Activated naive CD8-positive, alpha-beta T cell treated with anti-CD3 and anti-CD28 coated beads, Interleukin-2, amount 50 U/mL, for 16 hours (primary cell): ENCODE measurements at places on chromosomes 16 and 17.

- DNase-seq: no peak
Observed at GRCh38 chr17:19322861-19323260, 39.7 kb downstream of the B9D1 start.

DNA sequence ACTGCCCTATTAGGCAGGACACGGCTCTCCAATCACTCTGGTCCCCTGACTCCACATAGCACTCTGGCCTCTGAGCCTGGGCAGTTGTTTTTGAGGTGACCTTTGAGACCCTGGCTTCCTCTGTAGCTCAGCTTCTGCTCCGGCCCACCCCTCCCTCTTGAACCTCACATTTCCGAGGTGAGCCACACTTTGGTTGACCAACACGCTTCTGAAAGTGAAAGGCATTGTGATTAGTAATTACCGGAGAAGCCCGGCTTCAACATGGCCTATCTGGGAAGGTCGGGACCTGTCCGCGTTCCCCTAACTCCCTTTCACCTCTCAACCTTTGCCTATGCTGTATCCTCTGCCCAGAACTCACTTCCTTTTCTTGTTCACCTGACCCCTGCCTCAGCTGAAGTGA, 10.3 kb upstream of the ITGAX start:
- no peak for DNase-seq

DNA sequence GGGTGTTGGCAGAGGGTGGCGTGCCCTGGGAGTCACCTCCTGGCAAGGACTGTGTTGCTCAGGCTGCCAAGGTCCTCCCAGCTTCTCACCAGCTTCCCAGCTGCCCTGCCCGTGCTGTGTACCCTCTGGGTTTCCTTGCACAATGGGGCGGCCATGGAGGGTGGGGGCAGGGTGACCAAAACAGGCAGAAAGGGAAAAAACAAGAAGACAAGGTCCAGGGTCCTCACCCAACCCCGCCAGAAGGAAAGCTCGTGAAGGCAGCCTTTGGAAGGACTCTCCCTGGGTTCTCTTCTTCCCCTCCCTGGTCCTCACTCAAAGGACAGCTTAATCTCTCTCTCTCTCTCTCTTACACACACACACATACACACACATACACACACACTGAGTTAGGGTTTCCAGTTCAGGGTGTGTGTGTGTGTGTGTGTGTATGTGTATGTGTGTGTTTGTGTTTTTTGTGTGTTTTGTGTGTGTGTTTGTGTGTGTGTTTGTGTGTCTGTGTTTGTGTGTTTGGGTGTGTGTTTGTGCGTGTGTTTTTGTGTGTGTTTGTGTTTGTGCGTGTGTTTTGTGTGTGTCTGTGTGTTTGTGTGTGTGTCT, 2.0 kb downstream of the SLC13A5 start:
- DNase-seq: no peak

GRCh38 chr17:50155115-50155819, 4.8 kb upstream of the PPP1R9B start:
- DNase-seq: no peak

DNA sequence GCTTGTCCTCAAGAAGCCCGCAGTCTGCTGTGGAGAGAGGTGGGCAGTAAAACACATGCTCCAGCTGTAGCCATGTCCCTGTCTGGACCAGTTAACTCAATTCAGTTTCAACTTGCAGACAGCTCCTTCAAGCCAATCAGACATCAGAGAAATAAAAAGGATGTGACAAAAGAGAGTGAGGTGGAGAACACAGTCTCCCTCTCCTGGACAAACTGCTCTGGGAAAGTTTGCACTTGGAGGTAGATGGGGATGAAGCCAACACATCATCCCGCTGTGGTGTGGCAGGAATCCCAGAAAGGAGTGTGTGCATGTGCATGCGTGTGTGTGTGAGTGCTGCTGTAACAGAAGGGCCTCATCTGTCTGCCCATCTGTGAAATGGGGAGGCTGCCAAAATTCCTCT, 358.6 kb upstream of the ASIC2 start:
- DNase-seq: no peak

DNA sequence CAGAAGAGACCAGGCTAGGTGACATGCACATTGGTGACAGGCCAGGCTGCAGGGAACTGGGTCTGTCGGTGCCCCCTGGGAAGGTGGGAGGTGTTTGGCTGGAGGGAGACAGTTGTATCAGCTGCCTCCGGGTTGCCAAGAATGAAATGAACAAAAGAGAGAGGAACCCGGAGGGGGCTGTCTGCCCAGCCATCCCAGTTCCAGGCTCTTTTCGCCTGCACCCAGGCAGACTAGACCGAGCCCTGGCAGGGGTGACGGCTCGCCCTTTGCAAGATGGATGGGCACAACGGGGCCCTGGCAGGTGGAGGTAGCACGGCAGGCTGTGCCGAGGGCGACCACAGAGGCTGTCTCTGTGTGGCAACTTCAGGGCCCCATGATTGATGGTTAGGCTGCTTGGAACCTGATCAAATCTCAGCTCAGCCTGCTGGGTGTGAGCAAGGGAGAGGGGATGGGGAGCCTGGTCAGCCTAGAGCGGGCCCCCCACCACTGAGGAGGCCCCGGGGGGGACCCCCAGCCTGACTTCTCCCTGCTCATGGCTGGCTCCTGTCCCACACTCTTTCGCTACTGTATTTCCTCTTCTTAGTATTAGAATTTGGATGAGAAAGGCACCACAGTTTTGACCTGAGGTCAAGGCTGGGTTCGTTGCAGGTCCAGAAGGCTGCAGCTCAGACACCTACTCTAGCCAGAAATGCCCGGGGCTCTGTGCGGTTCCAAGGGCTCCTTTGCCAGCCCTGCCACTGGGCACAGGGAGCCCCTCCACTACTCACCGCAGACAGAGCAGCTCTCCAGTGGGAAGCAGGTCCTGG, 118.9 kb upstream of the CHMP6 start:
- no peak for DNase-seq

DNA sequence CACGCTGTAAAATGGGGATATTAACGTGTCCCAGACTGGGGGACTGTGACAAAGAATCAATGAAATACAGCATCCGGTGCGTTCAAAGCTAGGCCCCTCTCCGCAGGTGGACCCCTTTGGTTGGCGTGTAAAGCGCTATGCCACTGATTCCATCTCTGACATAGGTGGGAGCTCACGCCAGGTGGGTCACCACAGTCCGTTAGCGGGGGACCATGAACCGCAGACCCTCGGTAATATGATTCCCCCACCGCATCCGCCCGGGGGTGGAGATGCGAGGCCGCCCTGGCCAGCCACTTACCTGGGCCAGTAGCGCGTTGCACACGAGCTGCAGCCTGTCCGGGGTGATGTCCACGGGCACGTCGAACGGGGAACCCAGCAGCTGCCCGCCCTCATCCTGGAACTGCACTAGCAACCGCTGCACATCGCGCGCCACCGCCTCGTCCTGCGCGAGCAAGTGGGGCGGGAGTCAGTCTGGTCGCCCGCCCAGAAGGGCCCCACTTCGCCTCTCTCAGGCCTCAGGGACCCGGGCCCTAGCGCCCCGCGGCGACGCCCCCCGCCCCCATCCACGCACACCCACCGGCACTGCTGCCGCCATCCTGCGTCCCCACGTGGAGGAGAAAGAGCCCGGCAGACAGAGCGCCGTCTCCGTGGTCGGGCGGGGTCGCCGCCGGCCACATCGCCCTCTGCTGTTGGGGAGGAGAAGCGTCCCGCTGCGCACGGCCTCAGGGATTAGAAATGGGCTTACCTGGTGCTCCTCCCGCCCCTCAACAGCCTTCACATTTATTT, at the start of gene NLE1:
Gene NLE1, minus strand, starts transcription at position 623 of the 786 bp plus-strand sequence. Its CDS starts 28 bp downstream, at position 595.
- DNase-seq: peak; percentile 77

GRCh38 chr16:68367030-68367429, 56.2 kb downstream of the PRMT7 start:
- no peak for DNase-seq

DNA sequence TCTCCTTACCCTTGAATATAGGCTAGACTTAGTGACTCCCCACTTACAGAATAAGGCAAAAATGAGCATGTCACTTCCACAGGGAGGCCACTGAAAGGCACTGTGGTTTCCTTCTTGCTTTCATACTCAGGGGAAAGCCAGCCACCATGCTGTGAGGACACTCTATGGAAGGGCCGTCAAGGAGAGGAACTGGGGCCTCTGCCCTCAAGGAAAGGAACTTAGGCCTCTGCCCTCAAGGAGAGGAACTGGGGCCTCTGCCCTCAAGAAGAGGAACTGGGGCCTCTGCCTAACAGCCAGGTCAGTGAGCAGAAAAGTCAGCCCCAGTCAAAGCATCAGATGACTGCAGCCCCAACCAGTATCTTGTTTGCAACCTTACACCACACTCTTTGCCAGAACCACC, 30.1 kb downstream of the VPS35 start:
- DNase-seq: no peak

GRCh38 chr16:86733546-86734254, 155.4 kb downstream of the FOXL1 start:
- no peak for DNase-seq

GRCh38 chr16:4680673-4681470, 12.5 kb upstream of the NUDT16L1 start:
- no peak for DNase-seq

GRCh38 chr17:77151186-77151585, 10.4 kb downstream of the SEC14L1 start:
- DNase-seq: no peak

- no peak for DNase-seq
Observed at GRCh38 chr17:17603178-17603894, 11.8 kb upstream of the PEMT start.

- DNase-seq: peak; percentile 16
Observed at GRCh38 chr17:48577946-48578615, at the start of gene HOXB4. Gene HOXB4, minus strand, starts transcription at chr17:48578350. Its CDS starts 31 bp downstream, at chr17:48578319.

GRCh38 chr17:67260170-67260987, 15.4 kb upstream of the HELZ start:
- DNase-seq: no peak

- no peak for DNase-seq
Observed at GRCh38 chr16:48450367-48450766, 65.2 kb upstream of the SIAH1 start.

DNA sequence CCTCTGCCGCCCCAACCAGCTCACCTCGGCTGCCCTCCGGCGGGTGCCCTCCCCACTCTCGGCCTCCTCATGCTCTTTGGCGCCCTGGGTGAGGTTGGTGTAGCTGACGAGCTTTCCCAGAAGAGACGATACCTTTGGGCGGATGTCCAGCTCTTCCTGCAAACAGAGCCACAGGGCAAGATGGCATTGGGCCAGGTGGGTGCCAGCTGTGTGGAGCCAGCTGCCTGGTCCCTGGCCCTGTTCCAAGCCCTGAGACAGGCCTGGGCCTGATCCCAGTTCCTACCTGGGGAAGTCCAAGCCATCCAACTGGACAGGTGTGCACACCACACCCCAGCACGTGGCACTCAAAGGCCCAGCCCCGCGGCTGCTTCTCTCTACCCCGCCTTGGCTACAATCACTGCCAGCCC, 6.9 kb downstream of the SLC12A4 start:
- DNase-seq: no peak

GRCh38 chr17:21171970-21172510, 41.9 kb downstream of the TMEM11 start:
- no peak for DNase-seq

DNA sequence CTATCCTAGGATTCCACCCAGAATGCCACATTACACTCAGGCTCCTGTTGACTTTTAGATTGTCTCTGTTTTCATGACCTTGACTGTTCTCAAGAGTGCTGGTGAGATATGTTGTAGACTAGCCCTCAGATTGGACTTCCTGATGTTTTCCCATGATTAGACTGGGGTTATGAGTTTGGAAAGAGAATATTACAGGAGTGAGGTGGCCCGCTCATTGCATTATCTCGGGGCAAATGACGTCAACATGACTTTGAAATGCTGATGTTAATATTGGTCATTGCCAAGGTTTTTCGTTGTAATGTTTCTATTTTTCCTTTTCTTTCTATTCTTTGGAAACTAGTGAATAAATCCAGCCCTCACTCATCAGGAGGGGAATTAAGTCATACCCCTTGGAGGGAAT, 355.7 kb upstream of the MON1B start:
- DNase-seq: no peak

DNA sequence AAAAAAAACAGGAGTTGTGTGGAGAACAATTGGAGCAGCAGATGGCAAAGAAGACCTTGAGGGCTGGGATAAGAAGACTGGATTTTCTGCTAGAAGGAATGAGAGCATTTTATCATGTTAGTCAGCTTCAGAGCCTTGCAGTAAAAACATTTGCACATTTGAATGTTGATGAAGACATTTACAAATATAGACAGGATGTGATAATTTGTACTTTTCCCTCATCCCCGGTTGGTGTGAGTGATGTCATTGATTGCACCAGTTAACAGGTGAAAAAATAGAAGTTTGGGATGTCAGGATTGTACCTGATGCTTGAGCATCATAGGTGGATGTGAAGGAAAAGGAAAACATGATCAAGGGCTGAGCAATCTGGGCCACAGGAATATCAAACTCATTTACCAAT, 22.6 kb upstream of the MAPK3 start:
- DNase-seq: no peak

DNA sequence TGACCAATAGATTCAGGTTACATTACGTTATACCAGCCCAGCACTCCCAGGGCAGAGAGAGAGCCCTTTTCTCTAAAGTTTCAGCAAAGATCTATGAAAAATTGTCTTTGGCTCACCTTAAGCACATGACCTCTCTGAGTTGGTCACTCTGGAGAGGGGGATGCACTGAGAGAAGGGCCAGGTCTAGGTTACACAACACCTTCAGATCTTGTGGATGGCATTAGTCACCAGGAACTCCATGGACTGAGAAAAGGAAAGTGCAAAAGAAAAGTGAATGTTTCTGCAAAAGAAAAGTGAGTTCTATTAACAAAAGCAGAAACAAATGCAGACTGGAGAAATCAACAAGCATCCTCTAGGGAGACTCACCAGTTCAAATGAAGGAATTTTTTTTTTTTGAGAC, 253.3 kb upstream of the SALL1 start:
- no peak for DNase-seq

- DNase-seq: no peak
Observed at GRCh38 chr17:40450175-40450574, 6.9 kb downstream of the IGFBP4 start.

GRCh38 chr17:14033166-14033565, 36.1 kb upstream of the COX10 start:
- DNase-seq: no peak

DNA sequence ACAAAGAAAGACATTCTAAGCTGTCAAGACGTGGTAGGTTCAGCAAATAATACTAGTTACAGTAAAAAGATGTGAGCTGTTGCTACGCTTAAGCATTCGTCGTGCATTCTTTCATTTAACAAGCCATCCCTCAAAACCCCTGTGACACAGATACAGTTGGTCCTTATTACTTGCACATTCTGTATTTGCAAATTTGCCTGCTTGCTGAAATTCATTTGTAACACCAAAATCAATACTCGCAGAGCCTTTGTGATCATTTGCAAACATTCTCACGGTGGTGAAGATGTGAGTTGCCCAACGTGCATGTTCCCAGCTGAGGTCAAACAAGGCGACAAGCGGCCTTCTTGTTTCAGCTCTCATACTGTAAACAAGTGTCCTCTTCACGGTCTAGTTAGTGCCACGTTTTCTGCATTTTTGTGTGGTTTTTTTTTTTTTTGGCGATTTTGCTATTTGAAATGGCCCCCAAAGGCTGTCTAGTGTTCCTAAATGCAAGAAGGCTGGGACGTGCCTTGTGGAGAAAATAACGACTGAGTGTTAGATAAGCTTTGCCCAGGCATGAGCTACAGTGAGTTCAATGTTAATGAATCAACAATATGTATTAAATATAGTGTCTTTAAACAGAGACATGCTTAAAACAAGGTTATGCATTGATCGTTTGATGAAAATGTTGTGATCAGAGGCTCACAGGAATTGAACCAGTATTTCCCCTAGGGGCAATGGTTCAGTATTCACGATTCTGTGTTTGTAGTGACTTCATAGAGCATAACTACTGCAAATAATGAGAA, 84.1 kb downstream of the RAB11FIP4 start:
- DNase-seq: no peak

GRCh38 chr16:27181019-27181790, 22.1 kb upstream of the KDM8 start:
- DNase-seq: no peak

GRCh38 chr16:67857547-67858233, 10.2 kb upstream of the CENPT start:
- no peak for DNase-seq
